ENCODE measurements at places on chromosomes 11 and 22. TPM values are rescaled to one million over a fixed set of nuclear protein-coding genes. Genes with fewer than 3 reads are reported as not detected.

Gene MYRF
- total RNA-seq = 0.55 TPM

Gene OR52E8
- total RNA-seq = not detected

Gene RASD2
- total RNA-seq = under 0.01 TPM

Gene AGBL2
- 0.66 TPM for total RNA-seq

Gene BDNF
- 1.8 TPM for total RNA-seq

Gene C22orf31
- not detected for total RNA-seq

Gene SMTNL1
- not detected for total RNA-seq

Gene POU2AF2
- total RNA-seq = not detected

All from uterine smooth muscle cell (primary cell).